ENCODE measurements at places on chromosomes 5 and 9. TPM values are rescaled to one million over a fixed set of nuclear protein-coding genes. Genes with fewer than 3 reads are reported as not detected.

The CAVIN4 gene
- 0.33 TPM for total RNA-seq

DNA sequence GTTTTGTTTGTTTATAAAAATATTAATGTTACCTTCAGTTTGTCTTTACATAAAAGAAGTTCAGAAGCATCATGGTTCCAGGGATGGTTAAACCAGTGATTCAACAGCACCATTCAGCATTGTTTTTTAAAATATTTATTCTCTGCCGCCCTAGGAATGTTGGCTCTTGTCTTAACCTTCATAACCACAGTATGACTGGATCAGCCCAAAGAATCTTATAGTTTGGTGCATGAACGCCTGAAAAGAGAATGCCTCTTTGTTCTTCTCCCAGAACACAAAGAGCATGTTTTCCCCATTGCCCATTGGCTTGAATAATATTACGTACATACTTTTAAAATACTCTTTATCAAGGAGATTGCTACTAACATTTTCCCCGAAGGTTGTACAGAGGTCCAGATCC, 413.4 kb downstream of the ANXA1 start:
- DNase-seq, result no peak

GRCh38 chr5:146301626-146302025, 37.0 kb upstream of the POU4F3 start:
- DNase-seq, result no peak

GRCh38 chr9:27510780-27511179, 13.3 kb upstream of the IFNK start:
- no peak for DNase-seq

- DNase-seq, result no peak
Measured at GRCh38 chr5:20034717-20035116, 46.7 kb upstream of the CDH18 start.

DNA sequence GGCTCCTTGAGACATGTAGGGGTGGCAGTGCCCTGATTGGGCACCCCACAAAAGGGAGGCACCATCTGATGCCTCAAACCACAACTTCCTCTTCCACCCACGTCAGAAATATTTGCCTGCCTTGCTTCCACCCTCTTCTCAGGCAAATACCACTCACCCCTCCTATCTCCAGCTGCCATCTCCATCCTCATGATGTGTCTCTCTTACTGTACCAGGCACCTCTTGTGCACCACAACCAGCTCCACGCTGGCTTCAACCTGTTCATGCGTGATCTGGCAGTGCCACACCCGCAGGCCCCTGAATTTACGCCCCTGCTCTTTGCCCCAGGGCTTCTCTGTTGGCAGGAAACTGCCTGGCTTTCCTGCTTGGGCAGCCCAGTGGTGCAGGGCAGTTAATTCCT, 87.8 kb upstream of the HSPA9 start:
- no peak for DNase-seq

DNA sequence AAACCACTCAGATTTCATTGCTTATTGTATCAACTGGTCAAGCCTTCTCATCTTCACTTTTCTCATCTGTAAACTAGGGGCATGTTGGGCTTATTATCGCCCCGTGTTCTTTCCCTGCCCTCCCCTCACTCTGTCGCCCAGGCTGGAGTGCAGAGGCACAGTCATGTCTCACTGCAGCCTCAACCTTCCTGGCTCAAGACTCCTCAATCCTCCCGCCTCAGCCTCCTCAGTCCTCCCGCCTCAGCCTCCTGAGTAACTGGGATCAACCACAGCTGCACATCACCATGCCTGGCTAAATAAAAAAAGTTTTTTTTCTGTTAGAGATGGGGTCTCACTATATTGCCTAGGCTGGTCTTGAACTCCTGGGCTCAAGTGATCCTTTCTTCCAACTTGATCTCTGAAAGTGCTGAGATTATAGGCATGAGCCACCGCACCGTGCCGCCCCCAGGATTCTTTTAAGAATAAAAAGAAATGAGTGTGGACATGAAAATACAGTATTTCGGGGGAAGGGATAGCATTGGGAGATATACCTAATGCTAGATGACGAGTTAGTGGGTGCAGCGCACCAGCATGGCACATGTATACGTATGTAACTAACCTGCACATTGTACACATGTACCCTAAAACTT, 2.0 kb downstream of the MAML1 start:
- no peak for DNase-seq

- no peak for DNase-seq
Measured at GRCh38 chr9:8924562-8924961, 1125.0 kb upstream of the DMAC1 start.

- no peak for DNase-seq
Measured at GRCh38 chr5:66881480-66882161, 285.4 kb downstream of the MAST4 start.

GRCh38 chr9:109499093-109499630, 1.1 kb upstream of the PTPN3 start:
- no peak for DNase-seq

DNA sequence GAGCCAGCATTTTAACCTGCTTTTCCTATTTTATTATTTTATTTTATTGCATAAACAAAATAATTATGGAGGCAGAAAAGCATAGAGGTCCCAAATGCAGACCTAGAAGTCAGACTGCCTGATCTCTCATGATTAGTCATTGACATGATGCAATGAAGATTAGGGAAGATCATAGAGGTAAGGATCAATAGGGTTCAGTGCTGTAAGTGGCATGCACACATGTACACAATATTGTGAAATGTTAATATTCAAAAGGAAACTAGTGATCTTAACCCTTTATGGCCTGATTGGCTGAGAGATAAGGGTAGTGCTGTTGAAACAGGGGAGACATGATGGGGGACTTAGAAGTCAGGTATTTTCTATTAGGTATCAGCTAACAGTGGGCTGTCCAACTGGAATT, 1.1 kb upstream of the FRRS1L start:
- no peak for DNase-seq

- DNase-seq, result no peak
Measured at GRCh38 chr9:87436716-87437115, 61.0 kb upstream of the DAPK1 start.
